ENCODE measurements at places on chromosomes 16 and 17.

GRCh38 chr17:65000798-65001197 is 55.7 kb downstream of the GNA13 start:
- no peak for DNase-seq

DNA sequence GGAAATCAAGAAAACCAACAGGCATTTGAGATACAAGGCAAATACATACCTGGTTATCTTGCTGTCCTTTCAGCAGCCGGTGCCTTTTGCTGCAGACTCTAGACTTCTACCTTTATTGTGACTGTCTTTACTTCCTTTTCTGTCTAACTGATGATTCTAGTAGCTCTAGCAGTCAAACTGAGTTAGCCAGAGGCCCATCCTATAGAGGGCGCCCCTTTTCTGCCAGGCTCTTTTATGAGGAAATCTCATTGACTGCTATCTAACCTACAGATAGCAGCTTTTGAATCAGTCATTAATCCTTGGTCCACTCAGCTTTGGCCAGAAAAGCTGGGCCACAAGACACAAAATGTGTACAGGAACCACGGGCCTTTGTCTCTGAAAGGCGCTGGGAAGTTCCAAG is 87.5 kb upstream of the WSB1 start:
- no peak for DNase-seq

DNA sequence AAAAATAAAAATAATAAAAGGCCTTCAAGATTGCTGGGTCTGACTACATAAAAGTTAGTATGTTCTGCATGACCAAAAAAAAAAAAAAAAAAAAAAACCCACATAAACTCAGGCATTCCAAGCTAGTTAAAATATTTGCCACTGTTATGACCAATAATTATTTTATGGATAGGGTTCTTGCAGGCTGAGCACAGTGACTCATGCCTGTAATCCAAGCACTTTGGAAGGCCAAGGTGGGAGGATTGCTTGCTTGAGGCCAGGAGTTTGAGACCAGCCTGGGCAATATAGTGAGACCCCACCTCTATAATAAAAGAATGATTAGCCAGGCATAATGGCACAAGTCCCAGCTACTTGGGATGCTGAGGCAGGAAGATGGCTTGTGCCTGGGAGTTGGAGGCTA is 8.1 kb downstream of the SCNN1B start:
- DNase-seq = no peak

DNA sequence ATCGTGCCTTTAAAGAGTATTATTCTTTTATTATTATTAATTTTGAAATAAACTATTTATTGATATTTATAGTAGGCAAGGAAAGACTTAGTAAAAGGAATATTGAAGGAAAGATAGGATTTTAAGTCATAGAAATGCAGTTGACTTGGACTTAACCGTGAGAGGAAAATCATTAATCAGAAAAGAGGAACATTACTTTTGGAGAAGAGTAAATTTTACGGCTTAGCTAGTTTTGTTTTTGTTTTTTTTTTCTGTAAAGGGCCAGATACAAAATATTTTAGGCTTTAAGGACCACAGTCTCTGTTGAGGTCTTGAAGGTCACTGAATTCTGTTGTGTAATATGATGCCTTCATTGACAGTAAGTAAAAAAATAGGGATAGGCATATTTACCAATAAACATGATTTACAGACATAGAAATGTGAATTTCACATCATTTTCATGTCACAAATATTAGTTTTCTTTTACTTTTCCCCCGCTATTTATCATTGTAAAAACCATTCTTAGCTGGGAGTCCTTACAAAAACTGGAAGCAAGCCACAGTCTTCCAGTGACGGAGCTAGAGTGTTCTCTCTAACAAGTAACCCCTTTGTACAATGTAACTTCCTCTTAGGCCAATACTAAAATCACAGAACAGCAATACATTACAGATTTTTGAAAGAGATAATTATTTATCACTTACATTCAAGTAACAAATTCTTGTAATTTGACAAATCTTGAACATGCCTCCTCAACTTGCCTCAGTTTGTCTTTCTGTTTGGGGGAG is 2.3 kb upstream of the KCNJ16 start:
- DNase-seq = no peak

DNA sequence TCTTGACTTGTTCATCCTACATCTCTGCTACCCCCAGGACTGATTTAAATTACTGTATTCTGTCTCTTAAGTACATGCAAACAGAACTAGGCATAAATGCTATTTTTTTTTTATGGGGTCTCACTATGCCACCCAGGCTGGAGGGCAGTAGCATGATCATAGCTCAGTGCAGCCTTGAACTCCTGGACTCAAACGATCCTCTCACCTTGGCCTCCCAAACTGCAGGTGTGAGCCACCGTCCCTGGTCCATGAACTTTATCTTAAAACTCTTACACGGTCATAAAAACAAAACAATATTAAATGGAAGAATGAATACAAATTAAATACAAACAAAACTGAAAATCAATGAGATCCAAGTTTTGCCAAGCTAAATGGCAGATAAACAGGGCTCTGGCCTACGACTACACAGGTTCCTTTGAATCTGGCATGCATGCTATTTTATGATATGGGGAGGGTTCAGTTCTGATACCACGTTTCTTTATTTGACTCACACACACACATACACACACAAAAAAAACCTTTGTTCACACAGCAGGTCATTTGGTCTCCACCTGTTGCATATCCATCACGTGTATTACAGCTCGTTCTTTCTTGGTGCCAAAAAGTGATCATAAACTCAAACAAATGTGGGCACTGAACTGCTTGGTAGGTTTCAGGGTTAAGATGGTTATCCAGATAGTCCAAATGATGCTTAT is 1.1 kb upstream of the PKD1L3 start:
- DNase-seq = no peak

- DNase-seq = no peak
Measured at GRCh38 chr17:79732804-79733691, 2.3 kb downstream of the ENPP7 start.

GRCh38 chr17:31497994-31498826 is 106.7 kb downstream of the RAB11FIP4 start:
- no peak for DNase-seq

- no peak for DNase-seq
Measured at GRCh38 chr17:32697728-32698625, 178.9 kb downstream of the MYO1D start.

- DNase-seq = peak; percentile 84
Measured at GRCh38 chr16:89505204-89506112, 2.7 kb upstream of the SPG7 start.

GRCh38 chr16:65422934-65423333 is 301.1 kb upstream of the CDH11 start:
- DNase-seq = no peak

GRCh38 chr16:68070806-68071517 is 14.2 kb upstream of the NFATC3 start:
- no peak for DNase-seq

DNA sequence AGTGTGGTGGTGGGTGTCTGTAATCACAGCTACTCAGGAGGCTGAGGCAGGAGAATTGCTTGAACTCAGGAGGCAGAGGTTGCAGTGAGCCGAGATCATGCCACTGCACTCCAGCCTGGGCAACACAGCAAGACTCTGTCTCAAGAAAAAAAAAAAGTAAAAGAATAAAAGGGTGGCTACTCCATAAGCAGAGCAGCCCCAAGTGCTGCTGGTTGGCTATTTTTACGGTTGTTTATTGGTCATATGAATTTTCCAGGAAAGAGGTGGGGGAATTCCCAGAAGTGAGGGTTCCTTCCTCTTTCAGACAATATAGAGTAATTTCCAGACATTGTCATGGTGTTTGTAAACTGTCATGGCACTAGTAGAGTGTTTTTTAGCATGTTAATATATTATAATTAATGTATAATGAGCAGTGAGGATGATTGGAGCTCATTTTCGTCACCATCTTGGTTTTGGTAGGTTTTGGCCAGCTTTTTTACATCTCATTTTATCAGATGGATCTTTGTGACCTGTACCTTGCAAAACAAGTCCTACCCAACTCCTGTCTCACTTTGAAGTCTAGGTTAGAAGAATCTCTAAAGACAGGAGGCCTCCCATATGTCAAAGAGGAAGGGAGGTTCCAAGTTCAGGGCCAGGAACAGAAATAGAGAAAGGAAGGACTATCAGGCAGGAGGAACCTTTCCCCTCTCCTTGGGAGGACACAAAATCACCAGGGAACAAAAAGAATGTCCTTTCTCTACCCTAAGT is 39.1 kb downstream of the HOXB1 start:
- DNase-seq = no peak

DNA sequence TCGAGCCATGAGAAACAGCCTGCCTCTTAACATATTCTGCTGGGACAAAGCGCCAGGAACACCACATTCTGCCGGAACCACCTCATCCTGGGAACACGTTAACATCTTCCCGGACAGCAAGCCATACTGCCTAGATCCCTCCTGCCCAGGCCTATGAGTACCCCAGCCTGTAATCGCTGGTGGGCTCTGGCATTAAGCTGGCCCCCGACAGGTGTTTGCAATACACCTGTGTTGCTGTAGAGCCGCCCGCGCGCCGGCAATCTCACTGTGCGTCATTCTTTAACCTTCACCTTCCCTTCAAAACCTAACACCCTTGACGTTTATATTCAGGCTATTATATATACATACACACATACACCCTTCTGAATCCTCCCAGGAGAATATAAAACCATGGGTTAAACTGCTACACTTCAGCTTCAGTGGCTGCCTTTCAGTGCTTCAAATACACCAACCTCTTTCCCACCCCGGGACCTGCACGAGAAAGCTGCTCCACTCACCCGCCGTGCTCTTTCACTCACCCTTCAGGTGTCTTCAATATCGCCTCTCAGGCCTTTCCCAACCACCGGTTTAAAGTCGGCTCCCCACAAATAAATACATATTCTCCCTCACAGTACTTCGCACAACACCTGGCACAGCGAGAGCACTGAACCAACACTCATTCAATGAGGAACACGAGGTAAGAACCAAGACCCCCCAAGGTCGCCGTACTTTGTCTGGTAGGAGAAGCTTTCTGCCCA is 1.0 kb upstream of the ENDOV start:
- DNase-seq = no peak

DNA sequence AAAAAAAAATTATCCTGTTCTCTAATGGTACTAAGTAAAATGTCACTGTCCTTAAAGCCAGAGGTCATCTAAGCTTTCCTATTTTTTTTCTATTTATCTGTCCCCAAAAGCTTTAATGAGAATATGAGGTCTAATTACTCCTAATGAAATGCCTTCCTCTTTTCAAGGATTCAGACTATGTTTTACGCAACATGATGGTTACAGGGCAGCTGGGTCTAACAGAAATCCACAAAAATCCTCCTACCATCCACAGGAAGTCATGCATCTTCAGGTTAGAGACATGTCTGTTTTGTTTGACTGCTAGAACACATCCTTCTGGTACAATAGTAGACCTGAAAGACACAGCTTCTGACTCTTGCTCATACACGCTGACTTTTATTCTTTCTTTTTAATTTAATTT is 29.7 kb upstream of the NSRP1 start:
- no peak for DNase-seq

DNA sequence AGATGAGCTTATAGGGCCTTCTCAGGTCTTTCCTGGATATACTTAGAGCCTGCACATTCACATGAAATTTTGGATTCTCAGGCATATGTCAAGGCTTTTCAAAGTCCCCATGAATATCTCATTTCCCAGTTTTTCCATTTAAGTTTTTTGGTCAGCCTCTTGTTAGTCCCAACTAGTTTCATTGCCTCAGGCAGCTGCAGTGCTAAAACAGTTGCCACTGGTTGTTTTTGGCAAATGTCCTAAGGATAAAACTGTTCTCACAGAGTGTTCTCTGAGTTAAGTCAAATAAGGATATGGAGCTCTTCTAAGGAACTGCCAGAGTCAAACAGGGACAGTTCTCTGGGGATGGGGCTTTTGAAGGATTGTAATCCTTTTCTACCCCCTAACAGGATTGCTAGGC is 39.9 kb upstream of the ABCC11 start:
- no peak for DNase-seq

GRCh38 chr17:75783069-75783783 is 1.4 kb upstream of the UNK start:
- DNase-seq = no peak

- DNase-seq = no peak
Measured at GRCh38 chr17:78263063-78263735, 31.8 kb downstream of the TMEM235 start.

DNA sequence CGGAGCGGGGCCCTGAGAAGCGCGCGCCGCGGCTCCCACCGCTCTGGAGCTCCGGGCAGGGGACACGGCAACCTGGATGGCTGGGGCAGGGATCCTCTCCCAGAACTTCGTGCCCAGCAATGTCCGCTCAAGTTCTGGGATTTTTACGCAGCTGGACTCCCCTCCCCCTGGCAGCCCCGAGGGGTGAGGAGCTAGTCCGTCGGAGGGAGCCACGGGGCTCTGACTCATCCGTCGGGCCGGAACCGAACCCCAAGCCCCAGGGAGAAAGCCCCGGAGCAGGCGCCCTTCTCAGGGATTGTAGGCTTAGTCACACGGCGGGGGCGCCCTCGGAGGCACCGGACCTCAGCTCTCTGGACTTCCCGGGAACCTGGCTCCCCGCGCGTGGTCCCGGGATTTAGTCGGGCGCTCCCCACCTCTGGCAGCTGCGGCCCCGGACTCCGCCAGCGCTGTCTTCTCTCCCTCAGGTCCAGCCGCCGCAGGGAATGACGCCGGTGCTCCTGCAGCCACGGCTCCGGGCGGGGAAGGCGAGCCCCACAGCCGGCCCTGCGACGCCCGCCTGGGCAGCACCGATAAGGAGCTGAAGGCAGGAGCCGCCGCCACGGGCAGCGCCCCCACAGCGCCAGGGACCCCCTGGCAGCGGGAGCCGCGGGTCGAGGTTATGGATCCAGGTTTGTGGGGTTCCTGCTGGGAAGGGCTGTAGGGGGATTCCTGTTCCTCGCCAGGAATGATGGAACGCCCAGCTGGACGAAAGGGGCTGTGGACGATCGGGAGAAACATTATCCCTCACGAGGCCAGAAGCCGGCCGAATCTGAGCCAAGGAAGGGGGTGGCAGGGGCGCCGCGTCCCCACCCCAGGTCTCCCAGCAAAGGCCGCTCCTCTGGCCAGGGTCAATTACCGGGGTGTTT is 830 bp downstream of the SPHK1 start:
- peak; percentile 26 for DNase-seq

DNA sequence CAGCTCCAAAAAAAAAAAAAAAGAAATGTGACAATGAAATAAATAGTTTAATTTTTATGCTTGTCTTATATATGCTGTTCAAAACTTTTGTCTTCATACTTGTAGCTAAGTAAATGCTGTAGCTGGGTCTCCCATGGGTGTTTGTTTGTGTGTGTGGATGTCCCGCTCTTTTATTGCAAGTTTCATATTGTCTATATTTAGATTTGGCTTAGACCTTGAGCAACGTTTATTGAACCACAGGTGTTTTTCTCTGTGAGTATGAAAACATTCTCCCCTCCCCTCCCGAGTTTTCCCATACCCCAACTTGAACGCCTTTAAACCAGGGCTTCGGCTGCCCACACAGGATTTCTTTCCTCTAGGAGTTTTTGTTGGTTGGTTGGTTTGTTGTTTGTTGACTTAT is 45.2 kb downstream of the MFSD11 start:
- DNase-seq = no peak

GRCh38 chr17:27491713-27492190 is 35.5 kb downstream of the KSR1 start:
- DNase-seq = no peak
